ENCODE measurements at places on chromosomes 11 and 22.
A peak's percentile ranks its signal among the peaks of the same experiment; 100 is the strongest.

GRCh38 chr11:75470476-75471080 lies 37.6 kb upstream of the KLHL35 start:
- DNase-seq, result no peak

DNA sequence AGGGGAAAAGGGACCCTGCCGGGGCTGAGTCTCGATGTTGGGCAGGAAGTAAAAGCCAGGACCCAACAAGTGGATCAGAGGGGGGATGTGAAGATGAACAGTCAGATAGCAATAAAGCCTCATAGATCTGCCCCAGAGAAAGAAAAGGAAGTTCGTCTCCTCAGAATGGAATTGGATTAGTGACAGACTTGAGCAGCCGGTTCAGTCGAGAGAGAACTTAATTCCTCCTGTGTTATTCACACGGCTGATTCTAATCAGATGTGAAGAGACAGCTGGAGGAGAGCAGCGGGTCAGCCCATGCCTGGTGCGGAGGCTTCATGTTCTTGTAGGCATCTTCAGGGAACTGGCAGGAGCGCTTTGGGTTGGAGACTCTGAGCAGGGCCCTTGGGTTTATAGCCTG lies 29.3 kb upstream of the CABP7 start:
- DNase-seq, result no peak

GRCh38 chr11:30729187-30729713 lies 143.1 kb upstream of the MPPED2 start:
- no peak for DNase-seq

- DNase-seq, result no peak
Observed at GRCh38 chr22:26748845-26749244, 91.5 kb downstream of the MIAT start.

GRCh38 chr11:69050592-69051380 lies 2.1 kb downstream of the TPCN2 start:
- DNase-seq, result no peak

DNA sequence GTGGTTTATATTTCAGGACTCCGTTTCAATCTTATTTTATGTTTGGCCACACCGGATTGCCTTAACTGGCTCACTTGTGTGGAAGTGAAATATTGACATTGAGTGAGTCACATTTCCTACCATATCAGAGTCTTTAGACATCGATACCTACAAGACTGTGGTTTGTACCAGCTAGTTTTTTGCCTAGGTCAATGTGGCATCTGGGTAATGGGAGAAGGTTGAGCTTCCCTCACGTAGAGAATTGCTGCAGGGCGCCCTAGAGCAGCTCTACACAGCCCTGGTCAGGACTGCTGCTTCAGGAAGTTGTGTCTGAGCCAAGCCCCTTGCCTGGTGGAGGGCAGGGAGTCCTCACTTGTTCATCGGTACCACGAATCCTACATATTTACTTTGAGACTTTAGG lies 1.6 kb downstream of the GRAMD1B start:
- peak; percentile 19 for DNase-seq

DNA sequence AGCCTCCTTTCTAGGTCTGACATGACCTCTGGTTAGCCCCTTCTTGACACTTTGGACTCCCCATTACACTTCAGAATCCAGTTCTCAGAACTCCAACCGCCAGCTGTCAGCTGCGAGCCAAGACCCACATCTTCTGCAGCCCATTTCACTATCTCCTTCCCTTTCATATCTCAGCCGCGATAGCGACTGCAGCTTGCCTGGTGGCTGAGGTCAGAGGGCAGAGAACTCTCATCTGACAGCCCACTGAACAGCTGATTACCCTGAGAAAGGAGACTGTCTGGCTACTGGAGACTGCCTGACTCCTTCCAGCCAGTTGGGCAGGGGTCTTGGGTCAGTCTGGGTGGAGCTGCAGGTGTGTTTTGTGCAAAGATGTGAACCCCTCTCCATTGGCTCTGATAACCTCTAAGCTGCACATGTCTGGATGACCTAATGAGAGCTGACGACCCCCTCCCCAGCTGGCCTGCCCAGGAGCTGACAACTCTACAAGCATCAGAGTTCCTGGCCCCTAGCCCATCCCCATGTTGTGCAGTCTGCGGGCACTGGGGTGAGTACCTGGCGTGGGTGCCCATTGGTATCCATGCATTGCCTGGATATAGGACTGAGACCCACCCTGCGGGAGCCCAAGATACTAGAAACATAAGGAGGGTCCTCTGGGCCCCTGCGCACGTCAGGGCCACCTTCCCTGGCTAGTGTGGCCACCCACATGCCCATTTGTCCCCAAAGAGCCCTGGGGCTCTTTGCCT lies 1.1 kb downstream of the CHRM1 start:
- DNase-seq, result no peak

DNA sequence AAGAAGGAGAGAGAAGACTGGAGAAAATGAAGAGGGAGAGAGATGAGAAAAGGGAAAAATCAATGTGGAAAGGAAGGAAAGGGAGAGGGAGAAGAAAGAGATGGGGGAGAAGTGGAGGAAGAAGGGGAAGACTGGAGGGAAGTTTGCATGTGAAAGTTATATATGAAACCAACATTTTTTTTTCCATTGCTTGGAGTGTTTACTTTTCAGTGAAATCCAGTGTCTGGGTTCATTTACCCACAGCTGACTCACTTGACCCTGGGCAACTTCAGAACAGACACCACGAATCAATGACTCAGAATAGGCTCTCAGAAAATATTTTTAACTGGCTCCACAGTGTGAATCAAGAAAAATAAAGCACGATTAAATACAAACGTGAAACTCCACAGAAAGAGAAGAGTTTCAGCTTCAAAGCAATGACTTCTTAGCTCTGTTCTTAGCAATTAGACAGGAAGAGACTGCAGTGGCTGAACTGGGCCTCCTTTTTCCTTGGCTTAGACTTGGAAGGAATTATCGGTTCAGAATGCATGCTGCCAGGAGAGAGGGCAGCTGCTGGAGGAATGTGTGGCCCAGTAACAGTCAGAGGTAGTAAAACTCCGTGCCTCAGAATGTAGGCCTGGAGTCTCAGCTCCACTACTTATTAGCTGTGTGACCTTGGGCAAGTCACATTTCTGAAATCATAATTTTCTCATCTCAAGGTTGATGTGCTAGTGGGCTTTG lies 237.5 kb downstream of the MIAT start:
- peak; percentile 41 for DNase-seq

- DNase-seq, result no peak
Observed at GRCh38 chr11:98559961-98560360, 460.8 kb upstream of the CNTN5 start.

GRCh38 chr22:50445071-50445879 lies 29.6 kb downstream of the SBF1 start:
- no peak for DNase-seq

GRCh38 chr11:116046127-116046526 lies 541.9 kb upstream of the CADM1 start:
- DNase-seq, result no peak

DNA sequence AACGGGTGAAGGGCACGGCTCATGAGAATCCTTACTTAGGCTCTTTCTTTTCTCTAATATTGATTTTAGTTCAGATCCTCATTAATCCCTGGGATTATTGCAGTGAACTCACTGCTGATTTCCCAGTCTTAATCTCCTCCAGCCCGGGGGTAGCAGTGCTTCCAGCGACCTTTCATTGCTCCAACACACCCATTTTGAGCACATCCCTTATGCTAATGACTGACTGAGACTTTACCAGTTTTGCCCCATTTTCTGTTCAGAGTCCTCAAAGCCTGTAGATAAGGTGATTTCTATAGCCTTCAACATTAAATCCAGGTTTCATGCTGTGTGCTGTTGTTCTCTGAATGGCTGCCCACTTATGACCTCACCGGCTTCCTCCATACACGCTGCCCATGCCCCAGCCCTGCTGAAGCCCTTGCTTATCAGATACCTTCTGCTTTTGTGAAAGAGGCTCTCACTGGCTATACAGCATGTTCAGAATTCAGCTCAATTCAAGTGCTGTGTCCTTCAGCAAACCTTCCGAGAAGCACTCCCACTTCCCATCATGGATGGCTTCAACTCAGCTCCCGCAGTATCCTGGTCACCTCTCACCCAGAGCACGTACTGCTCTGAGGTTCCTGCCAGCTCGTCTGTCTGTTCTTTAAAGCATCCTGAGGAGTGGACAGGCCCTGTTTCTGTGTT lies 49.0 kb downstream of the PPFIA1 start:
- no peak for DNase-seq

DNA sequence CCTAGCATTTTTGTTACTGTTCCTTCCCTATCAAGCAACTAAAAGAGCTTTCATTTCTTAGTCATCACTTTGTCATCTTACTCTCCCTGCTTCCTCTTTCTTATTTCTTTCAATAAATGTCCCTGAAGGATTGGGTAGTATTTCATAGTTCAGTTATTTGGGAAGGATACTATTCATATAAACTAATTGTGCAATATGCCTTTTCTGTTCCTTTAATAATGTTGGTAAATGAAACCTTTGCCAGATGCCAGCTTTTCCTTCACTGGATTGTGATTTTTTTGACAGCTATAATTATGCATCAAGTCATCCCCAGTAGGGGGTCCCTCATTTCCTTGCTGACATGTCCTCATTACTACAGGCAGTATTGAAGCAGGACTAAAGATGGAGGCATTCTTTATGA lies 101.7 kb downstream of the ATM start:
- DNase-seq, result no peak
